A549 treated with ZK216348 at 1 μM for 4 hours (cell line): ENCODE measurements at places on chromosomes 4 and X. TPM values are rescaled to one million over a fixed set of nuclear protein-coding genes. Genes with fewer than 3 reads are reported as not detected.

PABPC5 gene
- not detected in 5 replicates for total RNA-seq

KCTD8 gene
- total RNA-seq: not detected in 5 replicates

CDX4 gene
- total RNA-seq: not detected in 5 replicates

DCAF8L2 gene
- total RNA-seq: not detected in 5 replicates

F8A1 gene
- total RNA-seq: 57.8 to 118 TPM (median 103 TPM) in 5 replicates

SCML1 gene
- 4.0 to 7.1 TPM (median 5.3 TPM) in 5 replicates for total RNA-seq

TAF7L gene
- total RNA-seq: 0.11 TPM in 2 of 5 replicates, not detected in the others

SHISA3 gene
- 0.07 TPM in 1 of 5 replicates, not detected in the others for total RNA-seq

MAN2B2 gene
- total RNA-seq: 7.3 to 10.7 TPM (median 9.6 TPM) in 5 replicates

TLR8 gene
- total RNA-seq: not detected in 5 replicates

TIGD4 gene
- total RNA-seq: 0.14 to 0.35 TPM (median 0.26 TPM) in 5 replicates

RGN gene
- total RNA-seq: not detected in 5 replicates

USP51 gene
- total RNA-seq: 0.32 to 0.78 TPM (median 0.59 TPM) in 5 replicates

CTAG1A gene
- not detected in 5 replicates for total RNA-seq

ATP1B4 gene
- total RNA-seq: not detected in 5 replicates

MAGEA8 gene
- total RNA-seq: not detected in 5 replicates

KLHL13 gene
- total RNA-seq: 0.14 to 0.31 TPM (median 0.18 TPM) in 5 replicates

TEX13B gene
- not detected in 5 replicates for total RNA-seq

PSAPL1 gene
- total RNA-seq: 0.14 to 0.29 TPM (median 0.22 TPM) in 4 of 5 replicates, not detected in the other

RAB40A gene
- total RNA-seq: not detected in 5 replicates

RAB40AL gene
- total RNA-seq: 0.21 to 0.27 TPM in 2 of 5 replicates, not detected in the others

COX7B2 gene
- not detected in 5 replicates for total RNA-seq

ASMT gene
- total RNA-seq: 0.27 to 0.33 TPM (median 0.28 TPM) in 3 of 5 replicates, not detected in the others

SMIM10 gene
- total RNA-seq: 0.09 to 0.18 TPM (median 0.15 TPM) in 4 of 5 replicates, not detected in the other

CPZ gene
- 0.12 to 0.28 TPM (median 0.15 TPM) in 5 replicates for total RNA-seq

RHOXF2B gene
- not detected in 5 replicates for total RNA-seq

NMU gene
- total RNA-seq: 0.32 to 0.56 TPM (median 0.54 TPM) in 5 replicates

GAGE12H gene
- not detected in 5 replicates for total RNA-seq

ADGRA3 gene
- 16.7 to 21.1 TPM (median 20.1 TPM) in 5 replicates for total RNA-seq

KLF8 gene
- total RNA-seq: 0.07 to 0.14 TPM in 2 of 5 replicates, not detected in the others

RAB9B gene
- 0.04 TPM in 1 of 5 replicates, not detected in the others for total RNA-seq

KIF4A gene
- 24.7 to 29.6 TPM (median 27.7 TPM) in 5 replicates for total RNA-seq

USP26 gene
- not detected in 5 replicates for total RNA-seq

FAAH2 gene
- 0.18 to 0.36 TPM in 2 of 5 replicates, not detected in the others for total RNA-seq

ASB12 gene
- not detected in 5 replicates for total RNA-seq

AREG gene
- 46.2 to 55.5 TPM (median 48.7 TPM) in 5 replicates for total RNA-seq

CNKSR2 gene
- total RNA-seq: 2.5 to 5.3 TPM (median 3.1 TPM) in 5 replicates

ASIC5 gene
- not detected in 5 replicates for total RNA-seq

CXCL8 gene
- total RNA-seq: 3.6 to 20.1 TPM (median 9.4 TPM) in 5 replicates

PAGE3 gene
- total RNA-seq: not detected in 5 replicates

SSX2 gene
- total RNA-seq: not detected in 5 replicates

FRAS1 gene
- total RNA-seq: 1.9 to 3.4 TPM (median 2.9 TPM) in 5 replicates

PDE5A gene
- total RNA-seq: 0.09 to 0.37 TPM (median 0.23 TPM) in 5 replicates
